ENCODE measurements at places on chromosomes 6 and 20.
A peak's percentile ranks its signal among the peaks of the same experiment; 100 is the strongest.

DNA sequence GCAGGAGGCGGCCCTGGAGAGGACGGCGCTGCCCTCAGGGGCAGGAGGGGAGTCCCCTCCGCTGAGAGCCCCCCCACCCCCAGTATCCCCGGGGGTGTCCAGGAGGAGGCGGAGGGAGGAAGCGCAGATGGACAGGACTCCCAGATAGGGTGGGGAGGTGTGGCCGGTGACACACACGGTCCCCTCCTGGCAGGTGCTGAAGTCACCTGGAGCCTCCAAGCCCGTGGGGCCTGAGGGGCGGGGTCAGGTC lies 1.4 kb downstream of the STMN3 start:
- no peak overlapping the region for H3K4me3 ChIP-seq
- H3K36me3 ChIP-seq = no peaks in the 10 kb centered on the region
- H3K27ac ChIP-seq = peak overlapping the region; percentile 24
- H3K27me3 ChIP-seq = no peaks in the 10 kb centered on the region
- H3K4me1 ChIP-seq = peaks cover 35% of the 10 kb centered on the region

GRCh38 chr20:50980851-50981713 lies 22.5 kb downstream of the MOCS3 start:
- peaks cover 4% of the 10 kb centered on the region for H3K4me1 ChIP-seq
- no peaks in the 10 kb centered on the region for H3K36me3 ChIP-seq
- H3K27me3 ChIP-seq = no peaks in the 10 kb centered on the region
- H3K4me3 ChIP-seq = no peak overlapping the region
- peak; percentile 39 for DNase-seq

DNA sequence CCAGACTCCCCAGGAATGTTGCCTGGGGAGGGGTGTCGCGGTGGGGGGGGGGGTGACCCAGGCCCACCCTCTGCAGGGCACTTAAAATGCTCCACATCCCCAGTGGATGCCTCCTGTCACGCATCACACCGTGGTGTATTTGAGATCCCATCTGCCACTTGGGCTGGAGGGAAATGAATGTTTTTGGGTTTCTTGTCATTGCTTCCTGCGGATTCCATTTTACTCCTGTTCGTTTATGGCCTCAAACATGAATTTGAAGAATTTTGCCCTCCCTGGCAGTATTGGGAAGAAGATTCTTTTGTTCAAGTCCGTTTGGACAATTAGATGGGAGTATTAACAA lies 544 bp upstream of the KHDC1 start:
- no peaks in the 10 kb centered on the region for H3K36me3 ChIP-seq
- peaks cover 23% of the 10 kb centered on the region for H3K4me1 ChIP-seq
- H3K27ac ChIP-seq = peak overlapping the region; percentile 58
- DNase-seq = no peak
- peak overlapping the region; percentile 43 for H3K4me3 ChIP-seq

GRCh38 chr20:57389695-57390603 lies 1.2 kb upstream of the RBM38 start:
- peak; percentile 82 for DNase-seq
- no peaks in the 10 kb centered on the region for H3K27me3 ChIP-seq
- H3K36me3 ChIP-seq = peaks cover 19% of the 10 kb centered on the region
- peak overlapping the region; percentile 57 for H3K27ac ChIP-seq

DNA sequence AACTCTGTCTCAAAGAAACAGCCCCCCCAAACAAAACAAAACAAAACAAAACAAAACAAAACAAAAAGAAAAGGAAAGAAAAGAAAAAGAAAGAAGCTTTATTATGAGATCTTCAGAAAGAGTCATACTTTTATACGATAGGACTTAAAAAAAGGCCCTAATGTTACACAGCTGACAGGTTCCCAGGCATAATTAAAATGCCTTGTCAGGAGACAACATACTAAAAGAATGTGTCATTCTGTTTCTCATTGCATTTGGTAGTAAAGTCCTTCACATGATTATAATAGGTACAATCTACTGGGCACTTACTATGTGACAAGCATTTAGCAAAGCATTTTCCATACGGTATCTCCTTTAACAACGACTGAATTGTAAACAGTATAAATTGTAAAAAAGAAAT lies 36.4 kb upstream of the RPN2 start:
- no peaks in the 10 kb centered on the region for H3K27me3 ChIP-seq
- H3K36me3 ChIP-seq = no peaks in the 10 kb centered on the region
- no peaks in the 10 kb centered on the region for H3K4me1 ChIP-seq

GRCh38 chr20:62489186-62489931 lies 13.6 kb upstream of the GATA5 start:
- H3K36me3 ChIP-seq = no peaks in the 10 kb centered on the region
- no peak overlapping the region for H3K4me3 ChIP-seq
- H3K27me3 ChIP-seq = no peaks in the 10 kb centered on the region
- no peak overlapping the region for H3K27ac ChIP-seq
- no peak for DNase-seq
- H3K4me1 ChIP-seq = no peaks in the 10 kb centered on the region

Measured in CD4-positive, alpha-beta memory T cell (primary cell).